ENCODE measurements at places on chromosomes 4 and X. TPM values are rescaled to one million over a fixed set of nuclear protein-coding genes. Genes with fewer than 3 reads are reported as not detected.

- peaks cover 16% of the 10 kb centered on the region for H3K4me1 ChIP-seq
- H3K27me3 ChIP-seq: peaks cover 13% of the 10 kb centered on the region
- DNase-seq: no peak
- H3K27ac ChIP-seq: no peak overlapping the region
- H3K36me3 ChIP-seq: no peaks in the 10 kb centered on the region
Measured at GRCh38 chr4:174520660-174521059, 1.6 kb downstream of the HPGD start.

- no peak overlapping the region for H3K27ac ChIP-seq
- no peak for DNase-seq
- H3K27me3 ChIP-seq: peaks cover 3% of the 10 kb centered on the region
- H3K4me3 ChIP-seq: no peak overlapping the region
- no peaks in the 10 kb centered on the region for H3K4me1 ChIP-seq
Measured at GRCh38 chr4:121108557-121108956, 36.2 kb upstream of the NDNF start.

DNA sequence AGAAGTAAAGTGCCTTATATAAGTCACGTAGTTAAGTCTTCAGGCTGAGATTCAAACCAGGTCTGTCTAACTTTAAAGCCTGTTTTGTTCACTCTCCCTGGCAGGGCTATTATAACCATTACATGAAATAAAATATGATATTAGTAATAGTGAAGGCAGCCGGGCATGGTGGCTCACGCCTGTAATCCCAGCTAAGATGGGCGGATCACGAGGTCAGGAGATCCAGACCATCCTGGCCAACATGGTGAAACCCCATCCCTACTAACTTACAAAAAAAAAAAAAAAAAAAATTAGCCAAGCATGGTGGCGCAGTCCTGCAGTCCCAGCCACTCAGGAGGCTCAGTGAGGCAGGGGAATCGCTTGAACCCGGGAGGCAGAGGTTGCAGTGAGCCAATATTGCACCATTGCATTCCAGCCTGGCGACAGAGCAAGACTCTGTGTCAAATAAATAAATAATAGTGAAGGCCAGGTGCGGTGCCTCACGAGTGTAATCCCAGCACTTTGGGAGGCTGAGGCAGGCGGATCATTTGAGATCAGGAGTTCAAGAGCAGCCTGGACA, 22.1 kb upstream of the SOWAHD start:
- H3K27me3 ChIP-seq: no peaks in the 10 kb centered on the region
- H3K27ac ChIP-seq: no peak overlapping the region
- H3K4me3 ChIP-seq: no peak overlapping the region
- no peaks in the 10 kb centered on the region for H3K4me1 ChIP-seq
- no peaks in the 10 kb centered on the region for H3K36me3 ChIP-seq

GRCh38 chr4:6191448-6192130, 8.8 kb downstream of the JAKMIP1 start:
- DNase-seq: no peak
- peaks cover 20% of the 10 kb centered on the region for H3K4me1 ChIP-seq
- H3K36me3 ChIP-seq: no peaks in the 10 kb centered on the region
- H3K27me3 ChIP-seq: peaks cover 5% of the 10 kb centered on the region
- H3K4me3 ChIP-seq: no peak overlapping the region
- no peak overlapping the region for H3K27ac ChIP-seq

DNA sequence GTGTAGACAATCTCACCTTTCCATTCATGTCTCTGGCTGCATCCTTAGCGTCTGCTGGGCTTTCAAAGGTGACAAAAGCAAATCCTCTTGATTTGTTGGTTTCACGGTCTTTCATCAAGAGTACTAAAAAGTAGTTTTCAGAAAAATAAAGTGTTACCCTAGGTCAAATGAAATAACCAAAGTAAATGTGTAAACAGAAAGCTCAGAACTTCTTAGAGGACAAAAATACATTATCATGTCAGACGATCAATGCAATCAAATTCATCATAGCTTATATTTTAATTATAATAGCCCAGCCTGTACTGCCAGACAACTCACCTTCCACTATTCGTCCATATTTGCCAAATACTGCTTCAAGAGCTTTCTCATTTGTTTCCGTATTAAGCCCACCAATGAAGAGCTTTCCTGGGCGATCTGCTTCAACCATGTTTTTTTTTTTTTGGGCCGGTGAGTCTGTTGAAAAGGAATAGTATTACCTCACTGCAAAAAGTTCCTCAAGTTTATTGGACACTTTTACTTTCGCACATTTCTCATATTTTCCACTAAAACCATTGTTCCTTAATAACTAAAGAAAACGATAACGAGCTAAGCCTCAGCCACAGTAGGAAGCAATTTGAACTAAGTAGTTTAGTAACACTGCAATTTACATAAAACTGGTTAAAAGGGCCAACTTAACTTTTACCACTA, 1.4 kb downstream of the RBMX start:
- H3K27ac ChIP-seq: peak overlapping the region; percentile 97
- H3K4me3 ChIP-seq: peak overlapping the region; percentile 87
- no peak for DNase-seq

GRCh38 chr4:119315036-119315435, 6.9 kb downstream of the FABP2 start:
- no peak for DNase-seq
- H3K27ac ChIP-seq: no peak overlapping the region
- H3K4me1 ChIP-seq: no peaks in the 10 kb centered on the region
- H3K4me3 ChIP-seq: no peak overlapping the region

- no peak for DNase-seq
- peaks cover 85% of the 10 kb centered on the region for H3K4me1 ChIP-seq
- H3K27ac ChIP-seq: peak overlapping the region; percentile 78
- peak overlapping the region; percentile 33 for H3K4me3 ChIP-seq
- no peaks in the 10 kb centered on the region for H3K27me3 ChIP-seq
Measured at GRCh38 chr4:153527690-153528089, 61.5 kb downstream of the TMEM131L start.

DNA sequence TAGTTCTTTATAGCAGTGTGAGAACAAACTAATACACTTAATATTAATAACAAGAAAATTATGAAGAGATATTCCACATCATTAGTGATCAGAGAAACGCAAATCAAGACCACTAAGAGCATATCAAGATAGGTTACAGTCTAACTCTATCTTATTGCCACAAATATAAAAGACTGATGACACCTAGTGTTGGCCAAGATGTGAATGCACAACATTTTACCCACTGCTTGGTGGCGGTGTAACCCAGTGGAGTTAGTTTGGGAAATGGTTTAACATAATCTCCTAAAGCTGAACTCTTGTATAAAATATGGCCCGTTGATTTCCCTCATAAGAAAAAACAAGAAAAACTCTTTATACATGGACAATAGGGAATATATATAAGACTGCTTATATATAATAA, 92.4 kb downstream of the SLITRK2 start:
- no peaks in the 10 kb centered on the region for H3K36me3 ChIP-seq
- no peaks in the 10 kb centered on the region for H3K27me3 ChIP-seq
- DNase-seq: no peak
- no peak overlapping the region for H3K4me3 ChIP-seq

The ATP2B3 gene
- total RNA-seq: 0.13 TPM

The TASL gene
- total RNA-seq: 2.5 TPM

All from T-cell (primary cell).